ENCODE measurements at places on chromosomes 1 and 21.

- no peak for DNase-seq
These were observed 84.8 kb upstream of the CACYBP start for GRCh38 chr1:174914991-174915390.

- DNase-seq = no peak
These were observed 28.8 kb downstream of the DR1 start for GRCh38 chr1:93374334-93375106.

GRCh38 chr21:36524477-36524876 is 44.6 kb upstream of the CLDN14 start:
- DNase-seq = no peak

DNA sequence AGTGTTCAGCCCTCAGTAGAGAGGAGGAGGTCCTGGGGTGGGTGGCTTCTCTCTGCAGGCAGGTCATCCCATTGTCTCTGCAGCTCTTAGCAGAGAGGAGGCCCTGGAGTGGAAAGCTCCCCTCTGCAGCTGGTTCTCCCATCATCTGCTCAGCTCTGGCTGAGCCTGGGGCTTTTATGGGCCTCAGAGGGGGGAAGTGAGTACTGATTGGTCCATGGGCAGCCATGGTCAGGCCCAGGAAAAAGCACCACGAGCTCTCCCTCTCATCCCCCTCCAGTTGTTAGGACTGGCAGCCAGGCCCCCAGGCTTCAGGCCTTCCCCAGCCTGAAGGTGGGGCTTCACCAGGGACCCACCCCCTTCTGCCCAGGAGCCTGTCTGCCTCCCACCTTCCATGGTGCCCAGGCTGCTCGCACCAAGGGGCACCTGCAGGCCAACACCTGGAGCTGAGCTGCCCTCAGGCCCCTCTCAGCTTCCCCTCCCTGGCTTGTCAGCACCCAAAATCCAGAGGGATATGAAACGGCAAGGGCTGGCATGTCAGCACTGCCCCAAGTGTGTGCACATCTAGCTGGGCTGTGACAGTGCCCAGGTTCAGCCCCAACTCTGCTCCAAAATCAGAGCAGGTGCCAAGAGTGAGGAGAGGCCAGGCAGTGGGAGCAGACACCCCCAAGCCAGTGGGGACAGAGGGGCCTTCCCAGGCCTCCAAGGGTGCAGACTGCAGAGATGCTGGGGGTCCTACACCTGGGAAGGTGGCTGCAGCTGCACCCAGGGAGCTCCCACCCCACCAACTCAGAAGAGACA is 449.0 kb downstream of the MATN1 start:
- DNase-seq = no peak

DNA sequence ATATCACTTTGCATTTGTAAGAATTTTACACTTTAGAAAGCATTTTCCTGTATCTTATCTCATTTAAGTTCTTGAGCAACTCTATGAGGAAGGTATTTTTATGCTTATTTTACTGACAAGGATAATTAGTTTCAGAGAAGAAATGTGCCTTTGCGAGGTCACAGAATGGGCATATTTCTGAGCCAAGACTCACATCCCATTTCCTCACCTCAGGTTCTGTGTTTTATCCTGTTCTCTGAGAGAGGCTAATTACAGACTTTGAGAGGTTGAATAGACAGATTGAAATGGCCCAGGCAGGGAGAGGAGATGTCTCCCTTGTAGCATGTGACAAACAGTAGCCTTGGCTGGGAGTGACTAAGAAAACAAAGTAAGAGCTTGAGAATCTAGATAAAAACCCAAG is 39.1 kb upstream of the ZC3H11B start:
- no peak for DNase-seq

DNA sequence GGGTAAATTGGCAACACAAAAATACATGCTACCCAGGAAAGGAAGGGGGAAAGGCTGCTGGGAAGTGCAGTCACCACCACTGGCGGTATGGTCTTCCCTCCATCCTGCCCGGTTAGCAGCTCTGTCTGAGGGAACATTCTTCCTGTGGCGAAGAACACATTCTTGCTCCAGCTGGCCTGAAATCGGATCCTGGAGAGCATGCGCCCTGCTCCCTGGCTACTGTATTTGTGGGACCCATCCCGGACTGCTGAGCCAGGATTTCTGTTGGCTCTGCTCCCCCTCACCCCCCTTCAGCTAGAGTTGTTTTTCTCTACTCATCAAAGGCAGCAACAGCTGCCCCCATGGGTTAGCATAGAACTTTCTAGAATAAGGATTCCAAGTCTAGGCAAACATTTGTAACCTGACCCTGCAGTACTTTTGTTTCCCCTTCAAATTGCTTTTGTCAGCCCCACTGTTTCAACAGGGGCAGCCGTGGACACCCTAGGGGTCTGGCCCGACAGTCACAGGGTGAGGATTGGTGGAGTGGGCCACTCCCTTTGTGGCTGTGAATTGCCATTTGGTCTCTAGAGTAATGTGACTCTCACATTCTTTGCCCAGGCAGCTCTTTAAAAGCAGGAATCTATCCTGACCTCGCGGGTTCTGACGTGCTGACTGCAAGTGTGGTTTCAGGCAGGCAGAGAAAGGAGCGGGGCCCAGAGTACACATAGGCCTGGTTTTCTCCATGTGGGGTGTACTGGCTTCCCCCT is 157.7 kb downstream of the TOMM20 start:
- no peak for DNase-seq

Data from CD14-positive monocyte (primary cell).